ENCODE measurements at places on chromosomes 2 and 18.

DNA sequence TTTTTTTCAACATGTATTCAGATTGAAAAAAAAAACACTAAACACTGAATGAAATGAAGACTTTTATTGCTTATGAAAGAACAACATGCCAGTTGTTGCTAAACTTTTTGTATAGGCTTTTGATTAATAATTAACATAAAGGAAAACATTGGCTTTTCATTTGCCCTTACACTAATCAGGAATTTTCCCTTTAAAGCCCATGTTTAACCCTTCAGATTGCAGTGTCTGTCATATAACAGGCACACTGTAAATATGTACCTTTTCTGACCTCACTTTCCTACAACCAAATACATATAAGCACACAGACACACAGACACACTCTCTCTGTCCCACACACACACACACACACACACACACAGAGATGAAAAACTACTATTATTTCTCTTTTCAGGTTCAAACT, 84.4 kb downstream of the MAP2 start:
- no peak for DNase-seq

- DNase-seq = peak; percentile 63
Measured at GRCh38 chr2:10412380-10412779, 35.7 kb downstream of the ODC1 start.

- DNase-seq = no peak
Measured at GRCh38 chr2:206388698-206389097, 54.6 kb upstream of the ADAM23 start.

GRCh38 chr2:72673279-72673678, 152.6 kb downstream of the EXOC6B start:
- no peak for DNase-seq

- no peak for DNase-seq
Measured at GRCh38 chr18:44119607-44120006, 561.1 kb upstream of the SETBP1 start.

DNA sequence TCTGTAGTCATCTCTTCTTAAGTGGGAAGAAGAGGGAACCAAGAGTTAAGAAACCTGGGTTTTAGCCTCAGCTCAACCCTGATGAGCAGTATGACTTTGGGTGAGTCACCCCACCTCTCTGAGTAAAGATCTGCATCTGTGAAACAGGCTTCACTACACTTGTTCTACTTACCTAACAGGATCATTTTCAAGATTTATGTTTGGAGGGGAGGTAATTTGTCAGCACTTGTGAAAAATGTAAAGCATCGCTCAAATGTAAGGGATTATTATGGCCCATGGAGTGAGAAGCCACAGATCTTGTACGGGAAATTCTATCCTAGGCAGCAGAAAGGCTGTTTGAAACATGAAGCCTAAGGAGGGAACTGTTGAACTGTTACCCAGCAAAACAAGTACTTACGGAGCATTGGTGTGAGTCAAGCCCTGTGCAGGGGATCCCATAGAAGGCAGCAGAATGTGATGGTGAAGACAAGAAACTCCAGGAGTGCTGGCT, 160.6 kb downstream of the PRKCE start:
- no peak for DNase-seq

DNA sequence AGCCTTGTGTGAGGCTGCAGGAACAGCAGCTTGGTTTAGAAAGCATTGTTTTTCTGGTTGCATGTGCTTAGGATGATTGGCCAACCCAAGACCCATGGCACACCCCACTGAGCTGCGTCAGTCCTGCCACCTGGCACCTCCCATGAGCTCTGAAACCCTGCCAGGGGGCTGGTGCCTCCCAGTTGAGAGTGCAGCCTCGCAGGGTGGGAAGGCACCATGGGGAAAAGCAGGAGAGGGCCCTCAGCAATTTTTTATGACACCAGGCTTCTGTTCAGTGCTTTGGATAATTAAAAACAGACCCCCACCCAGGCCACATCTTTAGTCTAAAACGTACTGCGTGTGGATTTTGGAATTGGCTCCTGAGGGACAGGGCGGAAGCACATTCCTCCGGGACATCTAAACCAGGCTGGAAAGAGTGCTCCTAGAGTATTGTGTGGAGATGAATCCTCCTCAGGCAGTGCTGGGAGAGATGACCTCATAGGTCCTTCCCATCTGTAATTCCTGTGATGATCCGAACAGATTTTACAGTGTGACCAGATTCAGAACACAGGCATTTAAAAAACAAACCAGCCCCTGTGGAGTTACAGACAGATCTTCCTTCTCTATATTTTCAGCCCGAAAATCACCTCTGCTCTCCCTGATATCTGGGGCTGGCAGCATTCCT, 438.3 kb downstream of the ZNF521 start:
- no peak for DNase-seq

- DNase-seq = no peak
Measured at GRCh38 chr2:107633580-107634147, 193.0 kb upstream of the RGPD4 start.

- DNase-seq = no peak
Measured at GRCh38 chr2:223034221-223034975, 17.6 kb upstream of the KCNE4 start.

DNA sequence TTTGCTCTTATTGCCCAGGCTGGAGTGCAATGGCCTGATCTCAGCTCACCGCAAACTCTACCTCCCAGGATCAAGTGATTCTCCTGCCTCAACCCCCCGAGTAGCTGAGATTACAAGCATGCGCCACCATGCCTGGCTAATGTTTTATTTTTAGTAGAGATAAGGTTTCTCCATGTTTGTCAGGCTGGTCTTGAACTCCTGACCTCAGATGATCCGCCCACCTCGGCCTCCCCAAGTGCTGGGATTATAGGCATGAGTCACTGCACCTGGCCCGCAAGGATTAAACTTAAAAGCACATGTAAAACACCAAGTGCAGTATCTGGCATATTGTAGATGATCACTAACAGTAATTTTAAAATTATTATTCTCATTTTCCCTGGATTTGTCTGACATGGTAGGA, 72.9 kb downstream of the C1QL2 start:
- DNase-seq = no peak

DNA sequence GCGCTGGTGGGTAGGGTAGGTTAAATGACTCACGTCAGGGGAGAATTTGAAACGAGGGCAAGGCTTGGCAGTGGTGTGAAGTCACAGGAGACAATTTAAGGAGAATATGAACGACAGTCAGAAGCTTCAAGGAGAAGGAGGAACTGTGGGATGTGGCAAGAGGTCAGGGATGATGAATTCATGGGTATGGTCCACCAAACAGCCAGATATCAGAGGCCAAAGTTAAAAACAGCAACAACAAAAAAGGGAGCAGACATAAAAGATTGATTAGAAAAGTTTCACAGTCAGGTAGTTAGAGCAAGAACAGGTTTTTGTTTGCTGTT, 1.4 kb upstream of the ZNF396 start:
- no peak for DNase-seq

GRCh38 chr2:235733761-235734160, 239.9 kb downstream of the AGAP1 start:
- DNase-seq = no peak

DNA sequence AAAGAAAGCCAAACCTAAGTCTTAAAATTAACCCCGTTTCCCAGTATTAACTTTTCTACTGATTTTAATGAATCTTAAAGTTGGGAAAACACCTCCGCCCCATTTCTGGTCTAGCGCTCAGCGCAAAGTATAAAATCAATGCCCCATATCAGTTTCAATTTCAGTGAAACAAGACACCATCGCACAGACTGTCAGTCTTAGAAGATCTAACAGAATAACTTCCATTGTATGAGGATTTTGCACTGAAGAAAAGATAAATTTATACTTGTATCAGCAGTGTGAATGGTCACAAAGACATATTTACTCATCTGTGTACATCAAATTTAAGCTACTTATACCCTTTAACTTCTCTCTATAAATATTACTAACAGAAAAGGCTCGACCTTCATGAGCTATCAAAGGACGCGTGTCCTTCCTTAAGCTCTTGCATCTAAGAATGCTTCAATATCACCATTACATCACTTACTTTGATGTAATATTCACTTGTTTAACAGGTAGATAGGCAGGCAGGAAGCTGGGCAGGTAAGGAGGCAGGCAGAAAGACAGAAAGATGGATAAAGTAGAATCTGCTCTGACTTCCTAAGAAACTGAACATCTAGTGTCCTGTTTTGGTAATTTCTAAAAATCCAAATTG, 183.0 kb downstream of the TCF4 start:
- no peak for DNase-seq

GRCh38 chr18:76396792-76397191, 98.2 kb downstream of the ZNF516 start:
- DNase-seq = no peak

- no peak for DNase-seq
Measured at GRCh38 chr18:49690312-49690711, 123.0 kb downstream of the ACAA2 start.

Measured in stimulated activated CD4-positive, alpha-beta T cell treated with anti-CD3 and anti-CD28 coated beads, Interleukin-15, amount 100 ng/mL, for 24 hours (primary cell).